ENCODE measurements at places on chromosomes 1 and 21.

- no peak for DNase-seq
Measured at GRCh38 chr1:60575326-60575977, 501.9 kb upstream of the C1orf87 start.

DNA sequence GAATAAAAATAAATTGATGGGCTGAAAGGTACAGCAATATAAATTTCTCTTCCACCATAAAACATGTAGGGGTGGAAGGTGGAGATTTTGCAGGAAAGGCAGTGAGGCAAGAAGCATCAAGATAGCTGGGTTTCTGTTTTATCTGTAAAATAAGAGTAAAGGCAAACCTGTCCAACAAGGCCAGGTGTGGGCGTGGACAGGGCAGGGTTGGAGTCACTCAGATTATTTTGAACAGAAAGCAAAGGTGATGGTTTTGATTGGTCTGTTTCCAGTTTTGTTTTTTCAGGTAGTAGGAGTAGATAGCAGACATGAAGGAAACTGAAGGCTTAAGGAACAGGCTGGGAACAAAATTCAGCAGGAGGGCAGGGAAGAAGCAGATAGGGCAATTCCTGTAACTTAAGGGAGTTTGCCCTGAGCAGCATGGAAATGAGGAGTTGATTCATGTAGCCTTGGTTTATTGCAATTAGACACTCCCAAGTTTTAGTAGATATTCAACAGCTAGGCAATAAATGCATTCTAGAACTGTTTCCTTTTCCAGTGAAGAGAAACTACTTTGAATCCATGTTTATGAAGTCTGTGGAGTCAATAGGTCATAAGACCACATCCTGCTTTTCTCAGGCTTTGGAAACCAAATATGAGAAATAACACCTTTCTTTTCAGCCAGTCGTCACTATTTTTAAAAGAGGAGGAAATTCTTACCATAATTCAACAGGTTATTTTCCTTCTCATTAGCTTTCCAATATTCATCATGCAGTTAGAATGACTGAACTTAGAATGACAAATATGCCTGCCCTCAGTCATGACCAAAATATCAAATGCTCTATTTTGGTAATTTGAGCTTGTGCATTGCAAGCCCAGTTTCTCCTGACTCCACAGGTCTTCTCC, 38.7 kb upstream of the CD55 start:
- DNase-seq = no peak

DNA sequence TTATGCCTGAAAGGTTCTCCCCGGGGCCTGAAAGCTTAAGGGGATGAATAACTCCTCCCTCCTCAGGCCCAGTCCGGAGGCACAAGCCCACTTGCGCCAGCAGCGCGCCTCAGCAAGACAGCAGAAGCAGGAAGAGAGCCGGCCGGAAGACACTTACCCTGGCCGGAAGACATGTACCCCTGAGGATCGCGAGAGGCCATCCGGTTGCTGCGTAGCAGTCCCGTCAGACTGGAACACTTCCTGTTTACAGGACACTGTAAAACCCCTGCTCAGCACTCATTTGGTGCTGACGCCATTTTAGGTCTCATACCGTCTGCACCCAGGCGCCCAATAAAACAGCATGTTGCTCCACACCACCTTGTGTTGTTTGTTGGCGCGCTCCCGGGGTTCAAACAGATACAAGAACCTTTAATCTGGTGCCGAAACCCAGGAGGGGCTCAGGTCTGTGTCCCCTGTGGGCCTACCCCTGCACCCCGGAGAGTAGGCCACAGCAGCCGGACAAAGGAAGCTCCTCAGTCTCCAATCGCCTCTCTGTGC, 30.3 kb downstream of the VN1R5 start:
- no peak for DNase-seq

DNA sequence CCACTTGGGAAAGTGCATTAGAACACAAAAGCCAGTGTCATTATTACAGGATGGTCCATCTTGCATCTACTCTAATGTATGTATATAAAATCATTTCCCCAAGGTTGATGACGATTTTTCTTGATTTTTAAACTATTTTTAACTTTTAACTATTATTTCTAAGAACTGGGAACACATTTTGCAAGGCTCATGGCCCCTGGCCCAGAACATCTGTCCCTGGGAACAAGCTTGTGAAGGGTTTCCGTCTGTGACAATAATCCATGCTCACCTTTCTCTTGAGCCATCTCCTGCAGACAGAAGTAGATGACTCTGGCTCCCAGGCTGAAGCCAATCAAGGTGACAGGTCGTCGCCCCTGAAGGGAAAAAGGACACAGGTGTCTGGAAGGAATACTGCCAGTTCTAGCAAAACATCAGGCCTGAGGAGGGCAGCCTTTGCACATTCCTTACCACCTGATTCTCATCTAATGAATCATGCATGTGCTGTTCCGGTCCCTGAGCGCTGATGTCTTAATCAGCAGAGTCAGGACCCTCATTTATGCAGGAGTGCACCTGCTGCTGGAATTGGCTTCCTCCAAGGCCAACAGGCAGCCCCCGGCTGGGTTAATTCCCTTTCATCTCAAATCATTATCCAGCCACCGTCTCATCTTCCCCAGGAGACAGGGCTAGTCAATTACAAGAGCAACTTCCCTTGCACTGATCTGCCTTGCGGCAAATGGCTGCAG, 62.5 kb downstream of the TMCO4 start:
- no peak for DNase-seq

- peak; percentile 21 for DNase-seq
Measured at GRCh38 chr21:39385299-39386145, 36.6 kb upstream of the HMGN1 start.

DNA sequence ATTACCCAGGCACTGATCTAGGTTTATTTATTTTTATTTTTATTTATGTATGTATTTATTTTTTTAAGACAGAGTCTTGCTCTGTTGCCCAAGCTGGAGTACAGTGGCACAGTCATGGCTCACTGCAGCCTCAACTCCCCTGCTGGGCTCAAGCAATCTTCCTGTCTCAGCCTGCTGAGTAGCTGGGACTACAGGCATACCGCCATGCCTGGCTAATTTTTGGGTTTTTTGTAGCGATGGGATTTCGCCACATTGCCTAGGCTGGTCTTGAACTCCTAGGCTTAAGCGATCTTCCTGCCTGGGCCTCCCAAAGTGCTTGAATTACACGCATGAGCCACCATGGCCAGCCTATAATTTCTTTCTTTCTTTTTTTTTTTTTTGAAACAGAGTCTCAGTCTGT, 9.4 kb downstream of the PHACTR4 start:
- no peak for DNase-seq

- no peak for DNase-seq
Measured at GRCh38 chr21:28537371-28538079, 455.2 kb downstream of the LTN1 start.

DNA sequence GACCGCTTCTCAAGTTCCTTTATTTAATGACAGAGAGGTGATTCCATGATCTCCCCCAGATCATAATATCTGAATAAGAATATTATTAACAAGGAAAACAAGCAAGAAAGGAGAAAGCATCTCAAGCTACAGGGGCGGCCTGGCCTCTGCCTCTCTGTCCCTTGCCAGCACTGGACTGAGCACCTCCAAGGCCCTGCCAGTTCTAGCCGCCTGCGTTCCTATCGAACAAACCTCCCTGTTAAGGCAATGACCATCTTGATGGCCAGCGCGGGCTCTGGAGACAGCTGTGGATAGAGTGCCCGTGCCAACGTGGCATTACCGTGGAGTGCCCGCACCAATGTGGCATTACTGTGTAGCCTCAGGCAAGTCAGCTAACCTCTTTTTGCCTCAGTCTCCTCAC, 84.8 kb downstream of the NPHP4 start:
- no peak for DNase-seq

- DNase-seq = peak; percentile 86
Measured at GRCh38 chr1:40338745-40339419, 21.8 kb upstream of the COL9A2 start.

DNA sequence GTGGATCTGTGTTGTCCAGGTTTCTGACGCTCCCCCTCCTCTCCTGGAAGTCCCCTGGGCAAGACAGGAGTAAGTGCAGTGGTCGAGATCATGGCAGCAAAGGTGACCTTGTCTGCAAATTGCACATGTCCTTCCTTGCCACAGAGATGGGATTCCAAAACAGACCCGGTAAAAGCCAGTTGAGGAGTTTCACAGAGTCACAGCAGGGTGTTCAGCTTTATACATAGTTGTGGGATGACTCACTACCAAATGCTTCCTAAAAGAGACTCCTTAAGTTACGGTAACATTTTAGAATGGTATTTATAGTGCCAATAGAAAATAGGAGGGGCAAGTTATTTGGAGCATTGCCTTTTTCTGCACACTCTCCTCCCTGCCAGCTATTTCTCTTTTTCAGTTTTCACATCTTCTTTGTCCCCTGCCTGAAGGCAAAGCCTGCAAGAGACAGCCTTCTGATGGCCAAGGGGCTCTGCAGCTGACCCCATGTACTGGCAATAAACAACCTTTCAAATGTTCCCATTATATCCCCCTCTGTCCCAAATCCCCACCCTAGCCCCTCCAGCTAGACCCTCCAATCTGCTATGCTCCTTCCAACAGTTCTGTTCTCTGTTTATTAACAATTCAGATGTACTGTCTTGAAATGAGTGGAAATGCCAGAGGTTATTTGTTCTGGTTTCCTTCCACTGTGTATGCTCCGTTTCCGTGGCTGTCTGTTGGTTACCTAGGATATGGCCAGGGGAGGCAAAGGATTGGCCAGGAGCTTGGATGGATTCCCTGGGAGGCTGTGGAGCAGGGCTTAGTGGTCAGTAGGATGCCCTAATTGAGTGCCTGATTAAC, 115.0 kb downstream of the TGFB2 start:
- DNase-seq = no peak

GRCh38 chr1:199684686-199685273, 342.7 kb upstream of the NR5A2 start:
- no peak for DNase-seq

- DNase-seq = no peak
Measured at GRCh38 chr1:76160225-76160624, 85.7 kb downstream of the ST6GALNAC3 start.

- DNase-seq = no peak
Measured at GRCh38 chr1:234342774-234343173, 30.5 kb upstream of the COA6 start.

DNA sequence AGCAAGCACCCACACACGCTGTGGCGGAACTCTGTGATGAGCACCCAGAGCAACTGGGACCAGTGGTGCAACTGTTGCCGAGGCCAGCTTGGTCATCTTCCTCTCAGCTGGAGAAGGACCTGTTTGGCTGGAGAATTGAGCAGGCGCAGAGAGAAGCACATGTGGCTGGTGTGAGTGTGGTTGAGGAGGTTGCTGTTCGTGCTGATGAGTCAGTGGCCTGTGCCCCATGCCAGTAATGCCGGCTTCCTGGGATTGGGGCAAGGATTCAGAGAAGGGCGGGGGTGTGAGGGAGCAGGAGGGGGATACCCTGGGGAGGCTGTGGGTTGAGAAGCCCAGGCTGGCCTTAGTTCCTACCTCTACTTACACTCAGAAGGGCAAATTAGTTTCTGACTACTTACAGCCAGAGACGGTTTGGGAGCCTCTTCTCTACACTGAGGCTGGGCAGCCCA, 57.5 kb upstream of the EPS8L3 start:
- no peak for DNase-seq

- no peak for DNase-seq
Measured at GRCh38 chr1:173405834-173406233, 71.3 kb upstream of the PRDX6 start.

- DNase-seq = no peak
Measured at GRCh38 chr1:12005488-12006166, 13.7 kb upstream of the MIIP start.

DNA sequence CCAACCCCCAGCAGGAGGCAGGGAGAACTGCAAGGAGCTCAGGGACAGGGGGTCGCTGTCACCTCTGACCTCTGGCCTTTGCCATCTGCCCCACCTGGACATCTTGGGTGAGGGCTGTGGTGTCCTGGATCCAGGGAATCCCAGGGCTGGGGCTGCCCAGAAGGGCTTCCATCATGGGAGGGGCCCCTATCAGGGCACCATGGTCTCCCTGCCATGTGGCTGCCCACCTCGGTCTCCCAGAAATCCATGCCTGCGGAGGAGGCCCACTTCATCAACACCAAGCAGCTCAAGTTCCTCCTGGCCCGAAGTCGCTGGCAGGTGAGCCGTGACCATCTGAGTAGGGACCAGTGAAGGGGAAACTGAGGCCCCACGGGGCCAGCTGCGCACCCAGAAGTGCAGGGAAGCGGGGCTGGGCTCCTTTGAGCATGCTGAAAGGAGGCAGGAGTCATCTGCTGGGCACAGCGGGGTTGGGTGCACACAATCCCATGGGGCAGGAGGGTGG, 36.1 kb downstream of the TRIM11 start:
- no peak for DNase-seq

DNA sequence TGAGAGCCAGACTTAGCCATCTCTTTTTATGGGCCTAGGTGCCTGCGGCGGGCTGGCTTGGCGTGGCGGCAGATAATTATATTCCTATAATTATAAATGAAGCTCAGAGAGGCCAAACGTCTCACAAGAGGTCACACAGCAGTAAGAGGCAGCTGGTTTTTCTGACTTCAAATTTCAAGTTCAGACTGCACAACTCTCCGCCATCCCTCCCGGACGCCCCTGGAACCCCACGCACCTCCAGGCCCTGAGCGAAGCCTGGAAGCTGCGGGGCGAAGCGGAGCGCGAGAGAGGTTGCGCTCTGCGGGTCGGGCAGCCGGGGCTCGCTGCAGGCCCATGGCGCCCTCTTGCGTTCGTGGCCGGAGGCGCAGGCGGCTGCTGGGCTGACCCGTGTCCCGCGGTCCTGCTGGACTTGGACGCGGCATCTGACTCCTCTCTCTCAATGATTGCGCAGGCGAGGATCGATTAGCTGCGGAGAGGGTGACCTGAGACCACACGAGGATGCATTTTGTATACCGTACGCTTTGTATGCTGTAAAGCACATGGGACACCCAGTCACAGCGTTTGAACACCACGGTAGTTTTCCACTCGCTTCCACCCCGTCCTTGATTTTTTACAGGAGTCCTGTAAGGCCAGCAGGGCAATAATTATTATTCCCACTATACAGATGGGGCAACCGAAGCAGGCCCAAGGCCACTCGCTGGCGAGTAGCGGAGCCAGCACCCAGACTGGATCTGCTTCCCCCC, 272.7 kb downstream of the FOXD2 start:
- DNase-seq = peak; percentile 37

DNA sequence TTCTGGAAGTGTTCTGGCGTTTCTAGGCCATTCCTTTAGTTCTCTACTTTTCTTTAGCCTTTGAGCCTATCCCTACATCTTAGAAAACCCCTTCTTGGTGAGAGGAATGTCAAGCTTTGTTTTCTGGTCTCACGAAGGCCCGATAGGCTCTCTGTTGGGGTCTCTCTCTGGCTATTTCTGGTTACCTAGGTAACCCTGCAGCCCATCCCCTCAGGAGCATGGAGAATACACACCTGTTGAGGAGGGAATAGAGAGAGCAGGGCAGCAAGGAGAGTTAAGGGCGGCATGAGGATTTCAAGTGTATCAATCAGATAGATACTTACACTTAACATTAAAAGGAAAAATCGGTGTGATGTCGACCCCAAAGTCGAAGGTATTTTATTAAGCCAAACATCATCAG, 45.7 kb downstream of the LRRC8D start:
- DNase-seq = no peak

GRCh38 chr1:99728494-99729235, 37.8 kb downstream of the FRRS1 start:
- DNase-seq = no peak

DNA sequence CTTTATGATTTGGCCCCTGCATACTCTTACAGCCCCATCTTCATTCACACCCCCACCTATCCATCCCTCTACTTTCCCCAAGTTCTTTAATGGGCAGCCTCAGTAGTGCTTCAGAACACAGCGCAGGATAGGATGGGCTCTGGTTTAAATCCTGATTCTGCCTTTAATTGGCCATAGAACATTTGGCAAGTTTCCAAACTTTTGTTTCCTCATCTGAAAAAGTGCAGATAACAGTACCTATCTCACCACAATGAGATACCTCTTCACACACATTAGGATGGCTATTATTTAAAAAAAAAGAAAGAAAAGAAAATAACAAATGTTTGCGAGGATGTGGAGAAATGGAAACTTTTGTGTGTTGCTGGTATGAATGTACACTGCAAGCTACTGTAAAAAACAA, 142.5 kb upstream of the VANGL1 start:
- DNase-seq = no peak

All from stimulated activated CD8-positive, alpha-beta memory T cell treated with anti-CD3 and anti-CD28 coated beads, Interleukin-15, amount 100 ng/mL, for 1 hour (primary cell).